ENCODE measurements at places on chromosomes 16 and 17.

DNA sequence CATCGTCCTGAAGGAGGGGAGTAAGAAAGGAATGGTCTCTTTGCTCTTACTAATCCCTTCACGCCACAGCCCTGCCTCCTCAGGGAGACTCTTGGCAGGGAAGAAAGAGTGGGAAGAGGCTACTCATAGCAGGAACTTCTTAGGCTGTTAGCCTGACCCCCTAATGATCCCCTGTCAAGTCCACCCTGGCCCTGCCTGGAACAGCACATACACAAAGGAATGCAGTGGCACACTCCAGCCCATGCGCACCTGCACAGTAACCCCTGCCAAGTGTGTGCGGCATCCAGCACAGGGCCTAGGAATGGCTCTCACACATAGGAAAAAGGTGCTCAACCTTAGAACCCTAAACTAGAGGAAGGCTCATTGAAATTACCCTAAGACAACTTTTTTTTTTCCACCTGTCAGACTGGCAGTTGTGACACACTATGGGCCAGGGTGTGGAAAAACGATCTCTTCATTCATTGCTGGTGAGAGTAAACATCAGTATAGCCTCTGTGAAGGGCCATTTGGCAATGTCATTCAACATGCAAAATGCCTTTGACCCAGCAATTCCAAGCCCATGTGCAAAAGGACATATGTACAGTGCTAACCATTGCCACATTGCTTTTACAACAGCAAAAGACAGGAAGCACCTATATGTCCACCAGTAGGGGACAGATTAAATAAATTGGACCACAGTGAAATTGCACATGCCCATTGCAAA, 50.1 kb downstream of the PIMREG start:
- no peak for DNase-seq

- no peak for DNase-seq
Measured at GRCh38 chr17:21082001-21082436, 39.2 kb upstream of the USP22 start.

DNA sequence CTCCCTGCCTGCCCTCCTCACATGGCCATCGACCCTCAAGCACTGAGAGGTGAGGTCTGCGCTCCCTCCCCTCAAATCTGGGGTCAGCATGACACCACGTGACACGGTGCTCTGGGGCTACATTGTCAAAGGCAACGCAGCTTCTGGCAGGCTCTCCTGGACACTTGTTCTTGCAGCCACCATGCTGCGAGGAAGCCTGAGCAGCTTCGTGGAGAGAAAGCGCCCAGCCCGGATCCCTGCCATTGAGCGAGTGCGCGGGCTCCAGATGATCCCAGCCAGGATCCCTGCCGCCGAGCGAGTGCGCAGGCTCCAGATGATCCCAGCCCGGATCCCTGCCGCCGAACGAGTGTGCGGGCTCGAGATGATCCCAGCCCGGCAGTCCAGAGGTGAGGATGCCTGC, 70.9 kb upstream of the METRNL start:
- DNase-seq, result no peak

DNA sequence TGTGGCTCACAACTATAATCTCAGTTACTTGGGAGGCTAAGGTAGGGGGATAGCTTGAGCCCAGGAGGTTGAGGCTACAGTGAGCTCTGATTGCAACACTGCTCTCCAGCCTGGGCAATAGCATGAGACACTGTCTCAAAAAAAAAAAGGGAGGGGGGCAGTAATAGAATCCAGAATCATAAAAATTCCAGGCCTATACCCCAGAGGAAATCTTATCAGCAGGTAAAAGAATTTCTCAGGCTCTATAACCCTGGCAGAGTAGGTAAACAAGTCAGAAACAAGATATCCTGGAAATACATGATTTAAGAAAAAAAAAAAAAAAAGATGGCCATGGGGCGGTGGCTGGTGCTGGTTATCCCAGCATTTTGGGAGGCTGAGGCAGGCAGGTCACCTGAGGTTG, 12.9 kb downstream of the SPAG9 start:
- no peak for DNase-seq

DNA sequence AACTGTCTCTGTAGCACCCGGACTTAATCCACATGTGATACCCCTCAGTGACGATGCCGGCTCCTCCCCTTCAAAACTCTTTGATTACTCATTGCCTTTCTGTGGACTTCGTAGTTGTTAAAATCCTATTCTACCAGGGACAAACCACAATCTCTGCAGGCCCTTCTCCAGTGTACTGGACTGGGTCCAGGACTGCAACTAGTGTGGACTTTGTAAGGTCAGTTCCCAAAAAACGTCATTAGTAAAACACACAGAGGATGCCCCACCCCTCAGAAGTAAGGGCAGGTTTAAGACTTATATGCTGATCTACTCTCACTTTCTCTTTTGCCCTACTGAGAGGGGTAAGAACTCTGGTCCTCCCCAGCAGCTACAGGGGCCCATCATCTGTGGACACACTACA, 10.5 kb upstream of the NUDT7 start:
- DNase-seq, result no peak

DNA sequence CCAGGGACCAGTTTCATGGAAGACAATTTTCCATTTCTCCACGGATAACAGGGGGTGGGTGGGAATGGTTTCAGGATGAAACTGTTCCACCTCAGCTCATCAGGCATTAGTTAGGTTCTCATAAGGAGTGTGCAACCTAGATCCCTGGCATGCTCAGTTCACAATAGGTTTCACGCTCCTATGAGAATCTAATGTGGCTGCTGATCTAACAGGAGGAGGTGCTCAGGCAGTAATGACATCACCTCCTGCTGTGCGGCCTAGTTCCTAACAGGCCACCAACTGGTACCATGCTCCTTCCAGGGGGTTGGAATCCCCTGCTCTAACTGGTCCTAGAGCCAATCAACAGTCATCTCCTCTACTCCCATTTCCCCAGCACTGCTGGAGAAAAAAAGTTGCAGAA, 19.9 kb downstream of the TEX14 start:
- no peak for DNase-seq

GRCh38 chr16:31700530-31701388, 172.8 kb upstream of the ZNF267 start:
- peak; percentile 49 for DNase-seq

GRCh38 chr16:46573008-46573833, 48.0 kb downstream of the SHCBP1 start:
- DNase-seq, result peak; percentile 78

GRCh38 chr17:74430706-74431567, 951 bp upstream of the GPRC5C start:
- peak; percentile 62 for DNase-seq

DNA sequence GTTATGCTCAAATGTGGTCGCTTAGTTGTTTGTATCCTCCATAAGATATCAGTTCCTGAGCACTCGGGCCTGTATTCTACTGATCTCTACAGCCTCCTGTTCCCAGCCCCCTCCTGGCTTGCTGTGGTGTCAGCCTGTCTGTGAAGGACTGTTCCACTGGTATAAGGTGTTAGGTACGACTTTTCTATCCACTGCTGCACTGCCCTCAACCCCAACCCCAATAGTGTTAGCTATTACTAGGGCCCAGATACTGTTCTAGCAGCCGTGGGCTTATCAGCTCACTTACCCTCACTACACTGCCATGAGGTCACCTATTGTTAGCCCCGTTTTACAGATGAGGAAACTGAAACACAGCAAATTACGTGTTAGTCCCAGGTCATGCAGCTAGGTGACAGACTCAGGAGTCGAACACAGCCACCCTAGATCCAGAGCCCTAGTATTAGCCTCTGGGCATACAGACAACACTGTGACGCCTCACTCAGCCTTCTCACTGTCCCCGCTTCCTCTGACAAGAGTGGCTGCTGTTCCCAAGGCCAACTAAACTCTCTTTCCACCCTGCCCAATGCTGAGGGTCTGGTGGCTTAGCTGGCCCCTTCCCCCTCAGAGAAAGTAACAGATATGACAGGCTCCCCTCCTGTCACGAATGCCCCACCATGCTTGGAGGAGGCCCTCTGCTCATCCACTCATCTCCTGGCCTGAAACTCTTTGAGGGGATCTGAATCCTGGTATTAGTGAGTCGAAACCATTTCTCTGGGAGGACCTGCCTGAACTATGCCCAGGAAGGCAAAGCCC, 25.6 kb upstream of the ZNF652 start:
- no peak for DNase-seq

DNA sequence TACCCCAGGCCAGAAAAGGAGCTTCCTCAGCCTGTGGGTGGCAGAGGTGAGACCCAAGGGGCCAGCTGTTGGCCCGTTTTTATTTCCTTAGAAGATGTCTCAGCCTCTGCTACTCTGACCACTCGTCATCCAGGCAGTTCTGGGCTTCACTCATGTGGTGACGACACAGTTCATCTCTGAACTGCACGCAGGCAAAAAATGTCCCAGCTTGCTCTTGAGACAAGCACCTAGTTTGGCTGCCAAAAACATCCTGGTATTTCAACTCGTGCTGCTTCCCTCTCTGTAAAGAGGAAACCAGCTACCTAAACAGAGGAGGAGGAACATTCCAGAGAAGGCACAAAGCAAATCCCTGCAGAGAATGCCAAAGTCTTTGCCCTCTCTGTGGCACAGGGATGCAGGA, 125.7 kb downstream of the XYLT1 start:
- DNase-seq, result peak; percentile 41

DNA sequence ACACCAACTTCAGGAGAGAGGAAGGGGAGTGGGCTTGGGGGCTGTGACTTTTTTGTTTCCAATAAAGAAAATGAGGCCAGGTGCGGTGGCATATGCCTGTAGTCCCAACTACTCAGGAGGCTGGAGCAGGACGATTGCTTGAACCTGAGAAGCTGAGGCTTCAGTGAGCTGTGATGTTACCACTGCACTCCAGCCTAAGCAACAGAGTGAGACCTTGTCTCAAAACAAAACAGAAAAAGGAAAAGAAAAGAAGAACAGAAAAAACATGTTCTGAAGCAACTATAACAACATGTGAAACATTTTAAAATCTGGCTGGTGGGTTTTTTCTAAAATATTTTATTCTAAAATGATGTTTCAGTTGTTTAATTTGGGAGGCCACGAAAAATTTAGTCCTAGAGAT, 554.0 kb upstream of the ZFHX3 start:
- DNase-seq, result no peak
